Pons (tissue), 1 donor: ENCODE measurements at places on chromosomes 1 and 21.

GRCh38 chr1:94209425-94209824, 28.0 kb downstream of the ARHGAP29 start:
- no peak for DNase-seq

GRCh38 chr1:234186037-234186688, 187.1 kb upstream of the COA6 start:
- no peak for DNase-seq

GRCh38 chr1:40921981-40922677, 57.4 kb upstream of the CTPS1 start:
- DNase-seq, result no peak

GRCh38 chr1:39683591-39684312, 7.5 kb downstream of the HPCAL4 start:
- no peak for DNase-seq

GRCh38 chr1:234879147-234880080, 249.2 kb downstream of the TOMM20 start:
- DNase-seq, result no peak

GRCh38 chr1:109395602-109396512, 1.9 kb downstream of the SORT1 start:
- DNase-seq, result peak; percentile 76

DNA sequence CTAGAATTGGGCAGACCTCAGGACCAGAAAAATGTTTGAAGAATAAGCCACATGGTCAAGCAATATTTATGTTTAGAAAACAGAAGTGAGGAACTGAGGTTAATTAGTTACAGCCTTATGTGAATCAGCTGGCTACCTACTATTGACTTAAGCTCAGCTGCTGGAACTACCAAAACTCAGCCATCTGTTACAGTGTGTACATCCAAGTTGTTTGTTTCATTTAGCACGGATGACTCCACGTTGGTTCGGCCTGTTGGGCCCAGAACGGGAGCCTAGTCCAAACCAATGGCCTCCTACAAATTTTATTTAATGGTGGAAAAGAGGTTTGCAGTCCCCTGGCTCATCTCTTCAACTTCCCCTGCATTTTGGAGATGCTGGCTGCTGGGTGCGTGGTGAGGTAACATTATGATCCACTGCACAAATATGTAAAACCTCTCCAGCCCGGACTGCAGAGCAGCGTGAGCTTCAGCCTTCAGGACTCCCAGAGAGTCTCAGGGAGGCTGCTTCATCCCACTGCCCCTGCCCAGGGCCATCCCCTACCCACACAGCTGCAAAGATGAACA, 143.4 kb downstream of the ZZZ3 start:
- DNase-seq, result no peak

GRCh38 chr1:245583575-245584330, 429.0 kb downstream of the KIF26B start:
- DNase-seq, result no peak

DNA sequence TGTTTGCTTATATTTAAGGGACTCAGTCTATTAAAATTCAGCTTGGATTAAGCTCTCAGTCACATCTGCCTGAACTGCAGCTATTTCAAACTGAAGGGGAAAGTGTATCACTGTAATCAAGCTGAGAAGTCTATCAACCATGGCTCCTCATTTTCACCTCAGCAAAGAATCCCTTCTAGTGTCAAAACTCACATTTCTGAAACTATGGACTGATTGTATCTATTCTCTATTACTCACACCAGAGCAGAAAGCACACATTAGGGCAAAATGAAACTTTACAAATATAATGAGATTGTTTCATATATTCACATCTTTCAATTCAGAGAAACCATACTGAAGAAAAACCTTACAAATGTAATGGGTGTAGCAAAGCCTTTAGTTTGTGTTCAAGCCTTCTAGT, 14.6 kb upstream of the C1orf146 start:
- DNase-seq, result no peak

- peak; percentile 87 for DNase-seq
Measured at GRCh38 chr1:1406821-1407635, at the start of gene MRPL20. TSS of gene MRPL20 (minus strand) at chr1:1407293. CDS start at chr1:1407217, 76 bp downstream.

DNA sequence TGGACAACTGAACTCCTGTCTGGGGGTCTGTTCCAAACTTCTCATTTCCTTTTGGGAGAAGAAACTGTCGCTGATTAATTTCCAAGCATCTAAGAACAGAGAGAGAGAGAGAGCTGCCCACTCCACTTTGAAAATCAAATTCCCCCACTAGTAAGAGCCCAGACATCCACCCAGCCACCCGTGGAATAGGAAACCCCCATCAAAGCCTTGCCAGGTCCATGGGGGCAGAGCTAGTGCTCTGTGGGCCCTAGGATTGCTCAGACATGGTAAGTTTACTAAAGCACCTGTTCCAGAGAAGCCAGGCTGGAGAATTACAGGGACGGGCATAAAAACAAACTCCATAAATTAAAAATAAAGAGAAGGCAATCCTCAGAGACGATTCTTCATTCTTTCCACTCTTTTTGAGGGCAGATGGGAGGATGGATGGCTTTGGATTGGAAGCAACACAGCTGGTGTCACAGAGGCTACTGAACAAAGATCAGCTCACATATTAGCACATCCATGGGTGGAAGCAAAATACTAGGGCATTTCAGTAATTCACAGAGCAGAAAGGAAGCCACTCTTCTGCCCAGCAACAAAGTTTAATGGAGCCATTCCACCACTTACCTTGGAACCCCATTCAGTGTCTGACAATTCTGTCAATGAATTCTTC, 103.9 kb downstream of the COLGALT2 start:
- peak; percentile 72 for DNase-seq

GRCh38 chr1:57553666-57554065, 129.8 kb upstream of the DAB1 start:
- DNase-seq, result no peak

DNA sequence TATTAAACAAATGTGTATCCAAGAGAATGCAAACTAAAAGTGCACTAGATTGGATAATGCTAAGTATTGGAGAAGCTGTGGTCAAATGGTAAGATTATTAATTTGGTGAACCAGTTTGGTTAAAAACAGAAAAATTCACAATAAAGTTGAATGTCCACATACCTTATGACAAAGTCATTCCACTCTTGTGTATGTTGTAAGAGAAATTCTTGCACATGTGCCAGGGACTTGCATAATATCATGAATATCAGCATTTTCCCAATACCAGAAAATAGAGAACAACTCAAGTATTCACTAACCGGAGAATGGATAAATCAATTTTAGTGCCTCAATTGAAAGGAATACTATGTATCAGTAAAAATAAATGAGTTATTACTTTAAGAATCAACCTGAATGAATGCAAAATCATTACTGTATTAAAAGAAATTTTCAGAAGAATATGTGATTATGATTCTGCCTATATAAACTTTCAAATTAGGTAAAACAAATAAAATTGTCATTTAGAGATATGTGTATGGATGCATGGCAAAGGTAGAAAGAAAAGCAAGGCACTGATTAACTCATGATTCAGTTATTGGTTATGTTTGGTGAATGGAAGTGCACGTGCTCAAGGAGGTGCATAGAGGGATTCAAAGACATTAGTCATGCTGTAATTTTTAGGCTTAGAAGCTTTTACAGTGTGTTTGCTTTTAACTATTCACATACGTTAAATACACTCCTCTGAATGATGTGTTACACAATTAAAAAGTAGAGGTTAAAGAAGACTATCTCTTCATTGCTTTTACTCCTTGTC, 217.4 kb upstream of the KCNK2 start:
- no peak for DNase-seq

DNA sequence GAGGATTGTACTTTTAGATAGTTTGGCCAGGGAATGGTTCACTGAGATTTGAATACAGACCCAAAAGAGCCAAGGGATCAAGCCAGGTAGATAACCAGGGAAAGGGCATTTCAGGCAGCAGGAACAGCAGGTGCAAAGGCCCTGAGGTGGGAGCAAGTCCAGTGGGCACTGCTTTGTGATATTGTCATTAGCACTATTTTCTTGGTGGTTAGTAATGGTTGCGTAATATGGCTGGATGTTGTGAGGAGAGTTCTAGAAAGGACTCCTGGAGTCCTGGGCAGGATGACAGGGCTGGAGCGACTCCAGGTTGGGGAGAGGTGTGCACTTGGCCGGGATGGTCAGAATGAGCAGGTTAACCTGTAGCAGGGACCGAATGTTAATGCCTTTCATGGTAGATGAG, 4.4 kb downstream of the AZIN2 start:
- DNase-seq, result no peak

DNA sequence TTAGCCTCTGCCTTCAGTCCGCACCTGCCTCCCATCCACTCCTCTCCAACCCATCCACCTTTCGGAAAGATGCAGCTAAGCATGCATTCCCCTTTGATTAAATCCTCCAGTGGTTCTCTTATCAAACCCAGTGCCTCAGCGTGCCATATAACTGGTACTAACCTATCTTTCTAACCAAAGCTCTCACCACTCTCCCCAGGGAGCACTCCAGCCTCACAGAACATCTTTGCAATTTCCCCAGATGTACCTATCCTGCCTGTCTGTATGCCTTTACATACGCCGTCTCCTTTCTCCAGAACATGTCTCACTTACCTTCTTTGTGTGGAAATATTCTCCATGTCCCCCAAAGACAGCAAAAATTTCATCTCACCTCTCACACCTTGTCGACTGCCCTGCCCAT, 80.0 kb downstream of the SLC25A24 start:
- no peak for DNase-seq

- no peak for DNase-seq
Measured at GRCh38 chr1:14926229-14926628, 227.3 kb upstream of the TMEM51 start.

- DNase-seq, result no peak
Measured at GRCh38 chr21:29656504-29657239, 283.1 kb downstream of the GRIK1 start.

- no peak for DNase-seq
Measured at GRCh38 chr1:67630438-67631045, 54.5 kb upstream of the GADD45A start.

GRCh38 chr1:9438431-9439073, 100.7 kb upstream of the SLC25A33 start:
- DNase-seq, result peak; percentile 69

DNA sequence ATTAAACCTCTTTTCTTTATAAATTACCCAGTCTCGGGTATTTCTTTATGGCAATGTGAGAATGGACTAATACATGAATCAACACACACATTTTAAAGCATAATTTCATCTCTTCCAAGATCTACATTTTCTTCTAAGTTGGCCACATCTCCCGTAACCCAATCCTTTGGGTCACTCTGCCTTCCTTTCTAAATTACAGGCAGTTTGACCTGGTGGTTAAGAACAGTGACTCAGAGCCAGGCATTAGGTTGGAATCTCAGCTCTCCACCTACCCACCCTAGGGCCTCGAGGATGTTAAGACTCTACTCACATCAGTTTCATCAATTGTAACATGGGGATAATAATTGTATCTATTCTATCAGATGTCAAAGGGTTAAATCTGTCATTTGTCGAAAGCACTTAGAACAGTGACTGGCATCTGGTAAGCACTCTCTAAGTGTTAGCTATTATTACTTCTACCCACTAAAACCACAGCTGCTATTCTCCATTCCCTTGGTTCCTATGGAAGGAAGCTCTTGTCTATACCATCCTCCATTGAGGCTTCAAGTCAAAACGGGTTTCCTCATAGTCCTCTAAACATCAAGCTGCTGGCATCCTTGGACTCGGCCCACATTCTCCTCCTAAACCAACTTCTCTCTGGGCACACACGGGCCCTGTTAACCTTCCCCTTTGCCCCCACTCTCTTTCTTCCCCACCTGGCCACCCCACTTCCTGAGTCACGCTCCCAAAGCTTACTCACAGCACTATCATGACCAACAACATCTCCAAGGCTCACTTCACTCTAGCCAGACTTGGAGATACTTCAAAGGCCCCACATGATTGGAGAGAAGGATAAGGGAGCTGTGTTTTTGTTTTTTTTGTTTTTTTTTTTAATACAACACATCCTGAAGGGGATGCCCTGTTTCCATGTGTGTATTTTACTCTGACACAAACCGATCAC, 116.9 kb downstream of the TGFBR3 start:
- no peak for DNase-seq

GRCh38 chr21:35335951-35336446, 286.9 kb upstream of the RUNX1 start:
- DNase-seq, result no peak

DNA sequence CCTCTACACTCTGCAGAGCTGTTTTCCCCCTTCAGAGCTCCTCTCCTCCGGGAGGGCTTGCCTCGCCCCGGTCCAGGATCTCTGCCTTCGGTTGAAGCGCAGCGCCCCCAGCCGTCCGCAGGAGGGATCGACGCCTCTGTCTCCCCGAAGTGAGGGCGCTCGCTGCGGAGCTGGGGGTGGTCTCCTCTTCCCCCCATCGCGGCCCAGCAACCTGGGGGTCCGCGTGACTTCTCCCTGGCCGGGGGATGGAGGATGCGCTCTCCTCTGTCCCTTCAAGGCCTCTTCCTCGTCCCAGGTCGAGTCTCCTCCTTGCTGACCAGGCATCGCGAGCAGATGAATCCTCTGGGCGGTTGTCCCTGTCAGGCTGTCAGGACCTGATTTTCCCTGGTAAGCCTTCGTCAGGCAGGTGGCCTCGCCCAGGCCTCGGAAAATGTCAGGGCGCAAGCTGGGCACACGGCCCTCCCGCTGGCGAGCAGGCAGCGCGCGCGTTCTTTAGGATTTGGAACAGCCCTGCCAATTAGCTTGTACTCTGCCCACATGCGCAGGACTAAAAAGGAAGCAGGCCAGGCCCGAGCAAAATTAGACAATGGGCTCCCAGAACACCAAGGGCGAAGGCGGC, 90.5 kb downstream of the EDEM3 start:
- DNase-seq, result peak; percentile 71

DNA sequence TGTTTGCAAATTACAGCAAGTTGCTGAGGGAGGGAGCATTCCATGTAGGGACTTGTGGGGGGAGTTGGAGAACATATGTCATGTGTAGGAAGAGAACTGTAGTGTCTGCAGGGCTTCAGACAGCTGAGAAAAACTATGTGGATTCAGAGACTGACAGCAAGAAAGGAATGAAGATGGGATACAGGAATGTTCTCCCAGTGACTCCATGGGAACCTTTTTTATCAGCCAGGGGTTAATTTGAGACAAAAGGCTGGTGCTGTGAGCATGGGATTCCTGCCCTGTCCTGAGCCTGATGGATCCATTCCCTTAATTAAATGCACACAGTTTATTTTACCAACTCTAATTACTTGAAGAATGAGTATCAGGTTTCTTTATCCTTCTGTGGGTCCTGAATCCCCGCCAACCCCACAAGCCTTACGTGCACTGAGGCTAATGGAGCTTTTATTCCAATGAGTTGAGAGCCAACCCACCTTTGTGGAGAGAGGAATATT, 26.5 kb upstream of the PLXNA2 start:
- no peak for DNase-seq

DNA sequence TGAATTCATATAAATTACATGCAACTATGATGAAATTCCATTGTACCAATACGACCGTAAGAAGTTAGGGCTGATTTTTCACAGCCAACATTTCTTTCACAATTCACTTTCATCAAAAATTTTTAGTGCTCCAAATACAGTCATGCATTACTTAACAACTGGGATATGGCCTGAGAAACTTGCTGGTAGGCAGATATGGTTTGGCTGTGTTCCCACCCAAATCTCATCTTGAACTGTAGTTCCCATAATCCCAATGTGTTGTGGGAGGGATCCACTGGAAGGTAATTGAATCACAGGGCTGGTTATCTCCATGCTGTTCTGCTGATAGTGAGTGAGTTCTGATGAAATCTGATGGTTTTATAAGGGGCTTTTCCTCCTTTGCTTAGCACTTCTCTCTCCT, 244.4 kb downstream of the AKT3 start:
- DNase-seq, result no peak
